Sciatic nerve (tissue), 2 donors: ENCODE measurements at places on chromosomes 5 and 9. TPM values are rescaled to one million over a fixed set of nuclear protein-coding genes. Genes with fewer than 3 reads are reported as not detected.
A peak's percentile ranks its signal among the peaks of the same experiment; 100 is the strongest.

Gene CDH10
- total RNA-seq, result 0.13 TPM

Gene AK8
- 1.6 TPM for total RNA-seq

Gene CD180
- total RNA-seq, result 2.0 TPM

Gene ITGA1
- total RNA-seq, result 104 TPM

Gene C7
- 37.4 TPM for total RNA-seq

Gene NFIB
- total RNA-seq, result 137 TPM

Gene FBXW5
- total RNA-seq, result 59.9 TPM

Gene SPATA31A3
- total RNA-seq, result not detected

Gene STK10
- 89.4 TPM for total RNA-seq

Gene TMEM232
- 8.1 TPM for total RNA-seq

Gene PCDHB1
- total RNA-seq, result 0.09 TPM

Gene DRD1
- 0.89 TPM for total RNA-seq

Gene MFAP3
- total RNA-seq, result 41.3 TPM

Gene PCDHAC2
- total RNA-seq, result 2.4 TPM

Gene ANKRD20A1
- 4.1 TPM for total RNA-seq

GRCh38 chr9:120522032-120522431 lies 57.9 kb downstream of the CDK5RAP2 start:
- no peak for DNase-seq

GRCh38 chr9:116686135-116686534 lies 970 bp upstream of the TRIM32 start:
- DNase-seq, result no peak

- DNase-seq, result no peak
Measured at GRCh38 chr9:7906783-7907550, 107.4 kb upstream of the DMAC1 start.

- DNase-seq, result no peak
Measured at GRCh38 chr5:91168859-91169258, 214.3 kb downstream of the ARRDC3 start.

DNA sequence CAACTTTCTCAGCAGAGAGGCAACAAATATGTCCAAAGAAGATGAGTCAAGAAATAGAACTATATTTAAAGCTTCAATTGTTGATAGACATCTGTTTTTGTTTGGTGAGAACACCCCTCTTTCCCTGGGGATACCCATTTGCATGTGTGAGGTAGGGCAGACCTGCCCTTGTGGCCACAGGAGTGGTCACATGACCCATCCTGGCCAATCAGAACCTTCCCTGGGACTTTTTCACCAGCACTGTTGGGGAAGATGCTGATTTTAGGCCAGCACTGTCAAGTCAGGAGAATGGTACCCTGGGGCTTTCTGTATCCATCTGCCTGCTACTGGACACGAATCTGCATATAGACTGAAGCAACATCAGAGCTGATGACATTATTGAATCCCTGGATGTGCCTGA lies 211.2 kb downstream of the CDK5RAP2 start:
- no peak for DNase-seq

DNA sequence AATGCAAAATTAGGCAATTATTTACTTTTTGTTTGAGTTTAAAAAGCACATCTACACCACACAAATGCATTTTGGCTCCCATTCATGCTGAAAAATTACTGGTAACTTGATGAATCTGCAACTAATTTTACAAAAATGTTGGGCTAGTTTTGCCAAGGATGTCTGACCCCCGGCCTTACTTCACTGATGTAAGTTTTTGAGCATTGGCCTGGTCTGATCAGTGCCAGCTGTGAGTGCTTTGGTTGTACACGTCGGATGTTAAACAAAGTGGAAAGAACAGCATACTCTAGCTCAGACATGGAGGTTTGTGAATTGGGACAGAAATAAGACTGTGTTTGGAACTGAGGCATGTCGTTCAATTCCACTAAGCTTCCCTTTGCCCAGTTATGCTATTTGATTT lies 1044.2 kb downstream of the TLE4 start:
- DNase-seq, result no peak

DNA sequence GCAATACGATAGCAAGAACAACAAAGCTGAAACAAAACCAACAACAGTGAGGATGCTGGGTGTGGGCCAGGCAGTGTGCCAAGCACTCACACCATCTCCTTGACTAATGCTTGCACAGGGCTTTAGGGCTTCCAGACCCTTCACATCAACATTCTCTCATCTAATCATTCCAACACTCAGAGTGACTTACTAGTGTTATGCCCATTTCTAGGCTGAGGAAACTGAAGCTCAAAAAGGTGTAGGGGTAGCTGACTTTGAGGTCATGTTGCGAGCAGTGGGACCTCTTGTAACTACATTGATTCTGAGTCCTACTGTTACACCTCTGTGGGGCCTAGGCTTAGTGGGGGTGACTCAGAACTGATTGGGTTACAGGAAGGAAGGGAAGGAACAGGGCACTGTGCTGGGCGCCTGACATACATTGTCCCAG lies 9.7 kb downstream of the ANGPTL2 start:
- peak; percentile 55 for DNase-seq

DNA sequence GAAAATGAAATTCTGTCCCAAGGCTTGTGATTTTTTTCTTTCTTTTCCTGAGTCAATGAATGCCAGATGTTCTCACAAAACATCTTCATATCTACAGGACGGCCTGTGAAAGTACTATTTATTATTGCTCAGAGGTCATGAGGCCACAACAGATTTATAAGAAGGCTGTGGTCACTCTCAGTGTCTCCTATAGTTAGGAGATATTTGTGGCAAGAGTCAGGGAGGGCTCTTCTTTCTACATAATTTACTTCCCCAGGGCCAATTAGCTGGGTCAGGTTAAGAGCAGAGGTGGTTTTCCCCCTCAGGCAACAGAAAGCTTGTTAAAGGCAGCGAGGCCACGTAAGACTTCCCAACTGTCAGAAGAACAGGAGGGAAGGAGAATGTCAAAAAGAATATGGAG lies 248.7 kb downstream of the SLIT3 start:
- no peak for DNase-seq

GRCh38 chr5:156482818-156483217 lies 155.9 kb downstream of the SGCD start:
- no peak for DNase-seq

DNA sequence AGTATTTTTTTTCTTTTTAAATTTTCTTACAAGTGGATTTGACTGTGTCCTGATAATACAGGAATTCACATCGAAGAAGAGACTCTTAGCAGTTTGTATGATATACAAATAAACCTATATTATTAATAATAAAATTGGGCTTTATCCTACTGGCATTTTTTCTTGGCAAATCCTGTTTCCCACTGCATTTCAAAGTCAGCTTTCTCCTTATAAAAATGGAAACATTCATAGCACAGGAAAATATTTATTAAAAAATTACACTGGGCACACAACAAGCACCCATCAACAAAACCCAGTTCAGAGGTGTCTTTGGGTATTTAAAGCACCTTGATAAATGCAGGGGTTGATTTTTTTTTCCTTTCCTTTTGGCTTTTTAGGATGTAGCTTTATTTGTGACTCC lies 200.9 kb downstream of the MEF2C start:
- no peak for DNase-seq

GRCh38 chr5:119269061-119269944 lies 86.5 kb upstream of the TNFAIP8 start:
- DNase-seq, result no peak

- DNase-seq, result no peak
Measured at GRCh38 chr5:159908591-159908940, 7.7 kb upstream of the ADRA1B start.

GRCh38 chr9:89359751-89360261 lies 41.5 kb downstream of the SECISBP2 start:
- DNase-seq, result peak; percentile 26

GRCh38 chr5:11239261-11240015 lies 478.4 kb upstream of the DAP start:
- no peak for DNase-seq

DNA sequence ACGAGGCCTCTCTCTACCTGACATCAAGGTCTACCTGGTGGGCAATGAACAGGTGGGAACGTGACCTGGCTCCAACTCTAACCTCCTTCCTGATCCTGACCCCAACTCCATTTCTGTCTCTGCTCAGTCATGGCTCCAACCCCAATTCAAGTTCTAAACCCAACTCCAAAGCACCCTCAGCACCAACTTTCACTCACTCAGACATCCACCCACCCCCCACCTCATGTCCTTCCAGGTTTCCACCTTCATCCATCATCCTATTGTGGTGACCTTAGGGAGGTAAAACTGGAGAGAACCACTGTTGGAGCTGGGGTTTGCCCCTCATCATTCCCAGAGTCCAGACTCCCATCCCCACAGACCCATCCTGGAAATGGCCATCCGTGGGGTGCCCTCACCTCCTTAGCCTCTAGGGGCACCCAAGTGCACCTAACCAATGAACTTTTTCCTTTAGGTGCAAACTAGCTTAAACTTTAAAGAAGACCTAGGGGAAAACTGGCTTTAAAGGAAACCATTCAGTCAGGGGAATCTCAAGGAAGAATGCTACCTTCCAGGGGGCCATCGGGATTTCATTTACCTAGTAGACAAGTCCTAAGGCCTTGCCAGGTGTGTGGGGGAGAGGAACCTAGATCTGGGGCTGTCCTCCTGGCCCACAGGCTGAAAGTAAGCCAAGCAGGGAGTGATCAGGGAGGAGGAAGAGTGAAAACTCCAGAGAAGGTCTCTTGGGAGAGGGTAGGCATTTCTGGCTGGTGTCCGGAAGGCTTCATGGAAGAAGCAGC lies 11.3 kb downstream of the RGS14 start:
- no peak for DNase-seq

- no peak for DNase-seq
Measured at GRCh38 chr5:104347119-104347708, 784.6 kb upstream of the NUDT12 start.

DNA sequence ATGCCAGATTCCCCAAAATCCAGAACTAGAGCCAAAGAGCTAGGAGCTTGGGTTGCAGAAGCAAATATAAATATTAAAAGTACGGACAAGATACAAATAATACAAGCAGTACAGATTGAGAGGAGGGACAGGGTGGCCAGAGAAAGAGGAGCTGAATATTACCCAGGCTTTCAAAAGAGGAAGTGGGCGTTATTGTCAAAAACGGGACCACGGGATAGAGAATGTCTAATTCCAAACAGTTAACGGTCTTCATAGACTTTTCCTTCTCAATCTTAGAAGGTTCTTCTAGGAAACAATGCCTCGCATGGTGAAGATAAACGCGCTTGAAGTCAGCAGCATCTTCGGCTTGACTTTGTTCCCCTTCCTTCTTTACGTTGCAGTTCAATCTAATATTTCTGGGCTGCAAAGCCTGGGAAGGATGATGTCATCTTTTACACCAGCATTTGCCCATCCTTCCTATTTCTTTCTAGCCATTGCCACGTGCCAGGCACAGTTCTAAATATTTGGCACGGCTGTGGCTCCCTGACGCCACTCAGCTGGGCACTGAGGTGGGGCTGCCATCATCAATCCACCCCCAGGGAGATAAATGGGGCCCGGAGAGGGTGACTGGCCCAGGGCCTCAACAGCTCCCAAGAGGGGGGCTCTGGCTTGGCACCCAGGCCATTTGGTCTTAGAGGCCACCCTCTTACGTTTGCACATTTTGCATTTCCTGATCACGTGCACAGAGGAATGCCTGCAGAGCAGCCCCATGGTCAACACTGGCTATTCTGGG lies 16.3 kb upstream of the OLFM1 start:
- peak; percentile 28 for DNase-seq

GRCh38 chr5:28117691-28118090 lies 1079.3 kb upstream of the CDH9 start:
- no peak for DNase-seq

GRCh38 chr5:111775224-111775623 lies 18.2 kb upstream of the NREP start:
- DNase-seq, result no peak

- no peak for DNase-seq
Measured at GRCh38 chr5:178418471-178419010, 171.7 kb downstream of the COL23A1 start.

GRCh38 chr5:65801352-65801783 lies 79.4 kb downstream of the NLN start:
- DNase-seq, result no peak

DNA sequence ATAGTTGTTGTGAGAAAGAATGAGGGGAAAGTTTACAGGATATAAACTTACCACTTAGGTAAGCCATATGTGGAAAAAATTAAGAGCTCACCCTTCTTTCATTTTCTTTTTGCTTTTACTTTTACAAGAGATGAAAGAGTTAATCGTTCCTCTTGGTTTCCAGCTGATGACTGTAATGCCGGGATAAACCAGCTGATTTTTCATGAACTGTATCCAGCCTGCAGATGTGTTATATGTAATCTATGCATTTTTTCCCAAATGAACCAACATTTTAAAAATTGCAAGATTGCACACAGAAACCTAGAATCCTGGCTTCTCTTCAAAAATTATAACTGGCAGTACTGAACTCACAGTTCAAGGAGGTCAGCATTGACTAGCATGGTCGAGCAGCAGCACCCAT lies 185.9 kb downstream of the GRIA1 start:
- no peak for DNase-seq

DNA sequence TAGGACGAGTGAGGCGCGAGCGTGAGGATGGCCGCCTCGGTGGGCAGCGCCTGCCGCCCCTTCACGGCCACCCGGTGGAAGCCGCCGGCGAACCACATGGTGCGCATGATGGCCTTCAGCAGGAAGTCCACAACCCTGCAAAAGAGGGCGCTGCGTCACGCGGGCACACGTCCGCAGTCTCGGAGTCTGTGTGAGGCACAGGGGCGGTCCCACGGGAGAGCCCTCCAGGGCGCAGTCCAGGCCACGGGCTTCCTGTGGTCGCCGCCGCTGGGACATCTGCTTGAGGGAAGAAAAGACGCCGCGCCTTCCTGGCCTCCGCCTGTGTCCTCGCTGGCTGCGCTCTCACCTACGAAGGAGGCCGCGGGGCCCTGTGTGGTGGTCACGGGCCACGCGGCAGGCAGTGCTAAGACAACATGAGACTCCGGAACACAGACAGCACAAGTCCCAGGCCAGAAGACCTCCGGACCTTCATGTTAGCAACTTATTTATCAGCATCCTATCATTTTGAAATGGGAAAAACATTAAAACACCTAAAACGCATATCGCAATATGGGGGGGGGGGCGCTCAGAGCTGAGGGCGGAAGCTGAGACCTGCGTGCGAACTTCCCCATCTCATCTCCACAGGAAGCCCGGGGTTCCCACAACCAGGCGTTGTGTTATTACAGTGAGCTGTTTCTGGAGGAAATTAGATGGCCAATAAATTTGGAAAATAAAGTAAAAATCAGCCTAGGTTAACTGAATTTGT lies 28.8 kb downstream of the LPCAT1 start:
- DNase-seq, result no peak

- no peak for DNase-seq
Measured at GRCh38 chr5:154516475-154516874, 38.4 kb upstream of the HAND1 start.

DNA sequence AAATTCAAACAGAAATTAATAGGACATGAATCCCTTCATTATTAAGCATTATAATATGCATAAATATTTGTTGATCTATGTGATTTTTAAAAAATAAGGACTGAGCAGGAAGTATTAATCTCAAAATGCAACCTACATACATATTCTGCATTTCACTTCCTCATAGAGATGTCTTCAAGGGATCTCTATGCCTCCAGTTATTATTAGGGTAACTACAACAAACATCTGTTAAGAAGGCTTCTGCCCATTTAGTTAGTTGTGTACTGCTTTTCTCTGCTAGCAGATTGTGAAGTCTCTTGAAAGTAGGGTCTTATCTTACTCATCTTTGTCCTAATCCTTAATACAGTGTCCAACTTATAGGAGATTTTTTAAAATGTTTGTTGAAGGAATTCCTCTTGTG lies 414.1 kb downstream of the ACTL7B start:
- DNase-seq, result no peak

GRCh38 chr9:96417661-96418082 lies 498 bp downstream of the ZNF367 start:
- DNase-seq, result peak; percentile 68
